Stimulated activated naive CD8-positive, alpha-beta T cell treated with anti-CD3 and anti-CD28 coated beads, Interleukin-15, amount 100 ng/mL, for 72 hours (primary cell): ENCODE measurements at places on chromosomes 5 and 9.

DNA sequence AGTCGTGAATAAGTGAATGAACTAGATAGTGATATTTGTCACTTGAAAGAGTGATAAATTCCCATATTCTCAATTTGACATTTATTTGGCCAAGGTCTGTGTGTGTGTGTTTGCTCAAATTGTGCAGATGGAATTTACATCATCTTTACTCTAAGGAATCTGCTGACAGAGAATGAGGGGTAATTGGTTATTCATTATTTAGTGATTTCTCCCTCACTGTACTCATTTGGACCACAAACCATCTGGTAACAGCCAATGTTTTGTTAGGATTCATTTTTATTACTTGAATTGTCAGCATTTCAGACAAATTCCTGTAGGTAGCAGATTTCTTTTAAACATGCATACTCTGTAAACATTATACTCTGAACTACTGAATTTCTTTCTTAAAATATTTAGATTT lies 15.6 kb downstream of the VCAN start:
- DNase-seq: no peak

DNA sequence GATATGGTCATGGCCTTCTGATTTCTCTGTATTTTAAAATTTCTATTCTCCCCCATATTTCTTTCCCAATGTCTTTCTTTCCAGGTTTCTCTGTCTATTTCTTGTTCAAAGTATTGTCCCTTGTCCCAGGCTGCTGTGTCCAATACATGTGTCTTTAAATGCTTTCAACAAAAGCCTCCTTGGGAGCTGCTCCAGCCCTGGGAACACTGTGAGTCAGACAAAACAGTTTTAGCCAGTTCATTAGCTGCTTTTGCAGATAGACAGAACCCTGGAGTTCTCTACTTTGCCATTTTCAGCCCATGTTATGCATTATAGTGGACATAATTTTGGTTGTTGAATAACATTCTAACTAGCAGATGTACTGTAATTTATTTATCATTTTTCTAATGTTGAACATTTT lies 20.5 kb upstream of the JAK2 start:
- no peak for DNase-seq

DNA sequence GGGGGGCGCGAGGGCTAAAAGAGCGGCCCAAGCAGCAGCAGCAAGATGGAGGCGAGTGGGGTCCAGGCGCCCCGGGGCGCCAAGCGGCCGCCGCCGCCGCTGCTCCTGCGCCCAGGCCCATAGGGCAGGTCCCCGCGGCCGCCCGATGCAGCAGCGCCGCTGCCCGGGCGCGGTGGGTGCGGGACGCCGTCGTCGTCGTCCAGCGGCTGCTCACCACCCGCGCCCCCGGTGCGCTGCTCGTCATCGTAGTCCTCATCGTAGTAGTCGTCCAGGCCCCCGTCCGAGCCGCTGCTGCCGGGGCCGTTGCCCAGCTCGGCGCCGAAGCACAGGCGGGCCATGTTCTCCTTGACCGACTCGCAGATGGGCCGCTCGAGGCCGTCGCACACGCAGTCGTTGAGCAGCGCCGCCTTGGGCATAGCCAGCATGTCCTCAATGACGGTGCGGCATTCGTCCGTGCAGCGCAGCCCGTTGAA lies 1.5 kb downstream of the GAS1 start:
- peak; percentile 37 for DNase-seq

DNA sequence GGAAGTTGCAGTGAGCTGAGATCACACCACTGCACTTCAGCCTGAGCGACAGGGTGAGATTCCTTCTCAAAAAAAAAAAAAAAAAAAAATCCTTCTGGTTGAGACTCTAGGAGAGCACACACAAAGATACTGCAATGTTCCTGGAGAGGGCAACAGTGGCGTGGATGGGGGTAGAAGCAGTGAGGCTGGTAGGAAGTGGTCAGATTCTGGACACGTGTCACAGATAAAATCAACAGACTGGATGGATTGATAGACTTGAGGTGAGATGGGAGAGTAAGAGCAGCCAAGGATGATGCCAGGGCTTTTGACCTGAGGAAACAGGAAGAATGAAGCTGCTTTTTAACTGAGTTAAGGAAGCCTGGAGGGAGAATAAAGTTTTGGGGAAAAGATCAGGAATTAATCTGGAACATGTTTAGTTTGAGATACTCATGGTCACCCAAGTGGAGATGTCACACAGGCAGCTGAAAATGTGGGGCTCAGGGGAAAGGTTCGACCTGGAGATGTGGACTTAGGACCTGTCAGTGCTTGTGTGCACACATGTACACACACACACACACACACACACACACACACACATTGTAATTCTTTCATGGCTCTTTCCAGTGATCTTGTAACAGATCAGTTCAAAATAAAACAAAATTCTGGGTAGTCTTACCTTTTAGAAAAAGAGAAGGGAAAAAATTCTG lies 88.1 kb downstream of the FANCC start:
- DNase-seq: no peak

GRCh38 chr9:81375187-81376100 lies 313.9 kb downstream of the TLE1 start:
- no peak for DNase-seq
